Cardiac septum (tissue), 1 donor: ENCODE measurements at places on chromosomes 7 and 10.

DNA sequence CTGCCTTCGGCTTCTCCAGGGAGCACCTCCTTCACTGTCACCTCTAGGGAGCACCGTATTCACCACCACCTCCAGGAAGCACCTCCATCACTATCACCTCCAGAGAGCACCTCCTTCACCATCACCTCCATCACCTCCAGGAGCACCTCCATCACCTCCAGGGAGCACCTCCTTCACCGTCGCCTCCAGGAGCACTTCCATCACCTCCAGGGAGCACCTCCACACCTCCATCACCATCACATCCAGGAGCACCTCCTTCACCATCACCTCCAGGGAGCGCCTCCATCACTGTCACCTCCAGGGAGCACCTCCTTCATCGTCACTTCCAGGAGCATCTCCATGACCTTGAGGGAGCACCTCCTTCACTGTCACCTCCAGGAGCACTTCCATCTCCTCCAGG is 102.3 kb downstream of the DNAJB6 start:
- DNase-seq: peak; percentile 33

GRCh38 chr7:123864966-123865365 is 20.0 kb downstream of the HYAL4 start:
- no peak for DNase-seq

- DNase-seq: no peak
Measured at GRCh38 chr10:127878475-127879055, 14.2 kb downstream of the CLRN3 start.

DNA sequence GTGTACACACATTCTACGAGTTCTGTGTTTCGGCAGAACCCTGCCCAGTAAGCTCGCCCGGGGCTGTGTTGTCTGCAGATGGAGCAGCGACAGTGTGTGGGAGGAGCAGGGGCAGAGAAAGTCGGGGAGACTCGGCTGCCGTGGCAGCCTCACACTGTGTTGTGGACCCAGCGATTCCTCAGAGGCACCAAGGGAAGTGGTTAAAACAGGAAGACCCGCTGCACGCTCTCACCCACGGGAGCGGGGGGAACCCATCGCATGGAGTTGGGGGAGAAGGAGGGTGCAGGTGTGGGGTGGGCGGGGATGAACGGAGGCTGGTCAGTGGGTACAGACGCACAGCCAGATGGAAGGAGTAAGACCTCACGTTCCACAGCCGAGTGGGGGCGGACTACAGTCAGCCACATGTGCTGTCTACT is 250.2 kb downstream of the ELFN1 start:
- DNase-seq: no peak

GRCh38 chr7:107150375-107151073 is 18.3 kb upstream of the HBP1 start:
- DNase-seq: no peak

DNA sequence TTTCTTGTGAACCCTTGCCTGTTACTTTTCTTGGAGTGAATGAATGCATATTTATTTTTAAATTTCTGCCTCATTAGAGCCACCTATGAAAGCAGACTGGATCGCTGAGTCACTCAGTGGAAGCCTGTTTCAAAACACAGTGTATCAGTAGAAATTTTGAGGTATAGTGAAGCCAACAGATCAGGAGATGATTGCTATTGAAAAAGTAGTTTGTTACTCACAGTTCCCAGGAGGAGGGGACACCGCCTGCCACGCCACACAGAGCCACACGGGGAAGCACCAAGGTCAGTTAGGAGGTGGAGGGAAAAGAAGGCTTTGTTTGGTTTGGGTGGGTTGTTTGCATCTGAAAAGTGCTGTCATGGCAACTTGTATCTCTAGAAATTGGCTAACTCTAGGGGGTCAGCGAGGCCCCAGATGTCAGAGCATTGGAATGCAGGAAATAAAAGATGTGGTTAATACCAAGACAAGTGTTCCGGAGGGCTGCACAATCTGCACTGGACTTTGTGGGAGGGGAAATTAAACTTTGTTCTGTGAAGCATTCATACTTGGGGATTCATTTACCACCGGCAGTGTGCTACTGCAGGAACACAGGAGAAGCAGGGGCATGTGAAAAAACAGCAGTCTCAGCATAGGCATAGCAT is 106.4 kb upstream of the SDK1 start:
- DNase-seq: no peak

DNA sequence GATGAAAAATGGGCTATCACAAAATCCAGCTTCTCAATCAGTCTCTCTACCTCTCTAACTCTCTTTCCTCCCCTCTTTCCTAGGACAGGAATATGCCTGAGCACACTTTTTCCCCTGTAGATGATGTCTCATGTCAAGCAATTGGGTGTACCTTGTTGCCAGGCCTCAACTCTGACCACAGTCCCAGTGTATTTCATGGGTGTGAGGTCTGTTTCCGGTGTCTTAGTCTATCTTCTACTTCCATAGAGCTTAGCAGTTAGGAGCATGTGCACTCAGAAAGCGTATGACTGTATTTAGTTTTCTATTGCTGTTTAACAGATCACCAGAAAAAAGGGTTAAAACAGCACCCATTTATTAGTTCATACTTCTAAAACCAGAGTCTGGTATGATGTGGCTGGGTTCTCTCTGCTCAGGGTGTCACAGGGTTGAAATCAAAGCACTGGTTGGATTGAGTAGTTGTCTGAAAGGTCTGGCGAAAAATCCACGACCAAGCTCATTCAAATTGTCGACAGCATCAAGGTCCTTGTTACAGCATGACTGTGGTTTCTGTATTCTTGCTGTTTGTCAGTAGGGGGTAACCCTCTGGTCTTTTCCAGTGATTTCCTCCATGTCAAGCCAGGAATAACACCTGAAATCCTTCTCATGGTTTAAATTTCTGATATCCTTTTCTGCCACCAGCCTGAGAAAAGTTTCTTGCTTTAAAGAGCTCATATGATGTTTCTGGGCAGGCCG is 130.0 kb downstream of the THSD7A start:
- no peak for DNase-seq

DNA sequence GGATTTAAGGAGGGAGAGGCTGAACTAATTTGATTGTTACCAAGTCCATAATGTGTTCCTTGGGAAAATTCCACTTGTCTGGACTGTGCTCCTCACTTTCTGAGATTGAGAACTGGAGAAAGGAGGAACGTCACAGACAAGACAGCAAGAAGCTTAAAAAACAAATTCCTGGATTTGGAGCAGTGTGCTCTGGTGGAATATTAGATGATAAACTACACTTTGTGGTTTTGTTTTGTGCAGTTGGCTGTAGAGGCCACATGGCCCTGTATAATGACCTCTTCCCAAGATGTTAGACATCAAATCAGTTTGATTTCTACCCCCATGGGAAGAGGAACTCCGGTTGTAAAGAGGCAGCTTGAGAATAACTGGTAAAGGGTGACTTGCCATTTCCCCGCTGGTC is 421.3 kb upstream of the GALNT17 start:
- no peak for DNase-seq

DNA sequence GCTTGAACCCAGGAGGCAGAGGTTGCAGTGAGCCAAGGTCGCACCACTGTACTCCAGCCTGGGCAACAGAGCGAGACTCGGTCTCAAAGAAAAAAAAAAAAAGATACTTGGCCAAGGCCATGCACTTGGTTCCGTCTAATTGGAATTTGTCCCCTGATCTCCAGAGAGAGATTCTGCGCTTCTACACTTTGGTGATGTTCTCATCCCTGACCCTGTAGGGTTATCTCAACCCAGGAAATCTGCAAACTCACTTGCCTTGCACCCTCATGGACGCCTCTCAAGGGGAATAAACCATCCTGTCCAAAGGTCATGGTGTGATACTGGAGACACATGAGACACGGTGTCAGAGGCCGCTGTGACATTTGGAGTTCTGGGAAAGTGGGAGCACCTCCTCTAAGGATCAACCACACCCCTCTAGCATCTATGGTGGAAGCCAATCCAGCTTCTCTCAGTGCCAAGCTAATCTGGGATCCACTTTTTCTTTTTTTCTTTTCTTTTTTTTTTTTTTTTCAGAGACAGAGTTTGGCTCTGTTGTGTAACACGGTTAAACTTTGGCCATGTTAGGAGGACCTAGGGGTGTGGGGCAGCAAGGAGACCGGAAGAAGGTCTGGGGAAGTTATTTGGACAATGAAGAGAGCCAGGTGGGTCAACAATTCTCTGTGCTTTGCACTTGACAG is 7.8 kb upstream of the POR start:
- DNase-seq: no peak

DNA sequence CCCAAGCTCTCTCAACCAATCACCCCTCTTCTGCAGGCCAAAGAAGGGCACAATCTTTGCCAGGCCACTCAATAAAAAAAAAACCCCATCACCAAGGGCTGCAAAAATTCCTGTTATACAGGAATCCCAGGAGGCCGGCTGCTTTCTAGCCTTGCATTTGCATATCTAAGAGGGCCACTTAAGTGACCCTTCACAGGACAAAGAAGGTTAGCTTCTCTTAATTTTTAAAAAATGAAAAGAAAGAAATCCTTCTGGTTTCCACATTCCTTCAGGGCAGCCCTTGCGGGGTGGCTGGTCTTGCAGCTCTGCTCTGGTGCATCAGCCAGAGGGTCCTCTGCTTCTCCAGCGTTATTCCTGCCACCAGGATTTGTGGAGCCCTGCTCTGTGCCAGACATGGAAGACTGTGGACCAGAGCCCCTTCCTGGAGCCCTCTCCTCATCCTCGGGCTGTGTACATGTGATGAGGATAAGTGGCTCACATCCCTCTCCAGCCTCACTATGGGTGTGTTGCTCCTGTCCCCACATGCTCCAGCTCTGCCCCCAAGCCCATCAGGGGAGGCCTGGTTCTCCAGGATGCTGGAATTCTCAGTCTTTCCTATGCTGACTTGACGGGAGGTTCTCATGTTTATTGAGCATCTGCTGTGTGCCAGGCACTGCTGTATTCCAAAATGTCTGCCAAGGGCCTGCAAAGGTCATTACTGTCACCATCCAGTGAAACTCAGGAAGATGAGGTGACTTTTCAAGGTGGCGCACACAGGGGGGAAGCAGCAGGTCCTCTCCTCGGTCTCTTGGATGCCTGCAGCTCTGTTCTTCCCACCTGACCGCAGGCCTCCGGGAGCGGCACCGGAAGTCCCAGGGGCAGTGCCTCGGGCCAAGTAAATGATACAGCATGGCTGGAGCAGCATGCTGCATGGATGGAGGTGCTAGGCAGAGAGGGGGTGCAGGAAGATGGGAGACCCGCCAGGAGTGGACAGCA is 67.7 kb downstream of the ARHGAP22 start:
- peak; percentile 50 for DNase-seq

DNA sequence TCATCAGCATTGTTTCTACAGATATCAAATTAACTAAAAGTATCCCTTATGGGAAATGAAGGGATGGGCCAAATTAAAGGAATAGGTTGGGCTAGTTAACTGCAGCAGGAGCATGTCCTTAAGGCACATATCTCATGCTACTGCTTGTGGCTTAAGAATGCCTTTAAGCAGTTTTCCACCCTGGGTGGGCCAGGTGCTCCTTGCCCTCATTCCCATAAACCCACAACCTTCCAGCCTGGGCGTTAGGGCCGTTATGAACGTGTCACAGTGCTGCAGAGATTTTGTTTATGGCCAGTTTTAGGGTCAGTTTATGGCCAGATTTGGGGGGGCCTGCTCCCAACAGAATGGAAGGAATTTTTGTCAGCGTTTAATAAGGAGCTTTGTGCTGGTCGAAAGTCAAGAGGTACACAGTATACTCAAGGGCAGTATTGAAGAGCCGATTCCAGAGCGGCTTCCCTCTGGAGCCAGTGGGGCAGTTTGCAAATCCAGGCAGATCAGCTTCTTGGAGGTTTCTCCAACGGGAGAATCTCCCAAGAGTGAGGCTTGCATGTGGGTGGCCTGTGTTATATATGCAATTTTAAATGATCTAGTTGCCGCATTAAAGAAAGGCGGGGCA is 7.7 kb downstream of the PFKP start:
- no peak for DNase-seq

GRCh38 chr10:3631701-3632330 is 153.2 kb downstream of the KLF6 start:
- no peak for DNase-seq

- DNase-seq: no peak
Measured at GRCh38 chr7:20307119-20307518, 23.6 kb upstream of the ITGB8 start.

DNA sequence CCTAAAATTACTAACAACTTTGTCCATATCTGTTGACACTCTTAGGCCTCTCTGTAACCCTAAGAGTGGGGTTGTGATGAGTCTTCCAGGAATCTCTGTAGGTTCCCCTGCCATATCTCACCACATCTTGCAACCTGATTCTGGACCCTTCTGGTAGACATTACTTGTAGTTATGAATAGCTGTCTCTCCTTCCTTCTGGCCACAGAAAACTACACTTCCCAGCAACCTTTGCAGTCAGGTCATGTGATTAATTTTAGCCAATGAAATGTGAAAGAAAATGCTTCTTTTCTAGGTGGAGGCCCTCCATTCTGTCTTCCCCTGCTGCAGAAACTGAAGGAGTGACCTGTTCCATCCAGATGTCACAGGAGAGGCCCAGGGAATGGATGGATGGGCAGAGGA is 147.6 kb upstream of the AOAH start:
- no peak for DNase-seq

DNA sequence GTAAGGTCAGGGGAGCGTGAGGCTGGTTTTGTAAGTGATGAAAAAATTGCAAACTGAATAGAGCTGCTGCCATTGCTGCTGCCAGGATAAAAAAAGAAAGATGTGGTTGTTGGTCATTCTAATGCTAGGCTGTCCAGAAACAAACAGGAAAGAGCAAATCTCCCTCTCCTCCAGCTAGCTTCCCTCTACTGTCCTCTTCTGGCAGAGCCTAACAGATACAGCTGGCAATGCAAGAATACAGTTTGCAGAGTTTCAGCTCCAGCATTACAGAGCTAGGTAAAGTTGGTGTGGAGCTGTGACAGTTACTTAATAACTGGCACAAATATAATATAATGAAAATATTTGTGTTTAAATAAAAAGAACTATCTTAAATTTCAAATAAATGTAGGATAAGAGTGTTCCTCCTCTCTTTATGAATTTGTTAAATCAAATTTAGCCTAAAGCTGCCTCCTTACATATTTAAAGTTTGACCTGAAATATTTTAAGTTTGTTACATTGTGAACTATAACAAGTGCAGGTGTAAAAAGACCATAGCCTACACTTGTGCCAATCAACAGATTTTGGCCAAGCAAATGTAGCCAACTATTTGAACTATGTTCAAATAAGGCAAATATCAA is 407.7 kb downstream of the SH2D4B start:
- no peak for DNase-seq

DNA sequence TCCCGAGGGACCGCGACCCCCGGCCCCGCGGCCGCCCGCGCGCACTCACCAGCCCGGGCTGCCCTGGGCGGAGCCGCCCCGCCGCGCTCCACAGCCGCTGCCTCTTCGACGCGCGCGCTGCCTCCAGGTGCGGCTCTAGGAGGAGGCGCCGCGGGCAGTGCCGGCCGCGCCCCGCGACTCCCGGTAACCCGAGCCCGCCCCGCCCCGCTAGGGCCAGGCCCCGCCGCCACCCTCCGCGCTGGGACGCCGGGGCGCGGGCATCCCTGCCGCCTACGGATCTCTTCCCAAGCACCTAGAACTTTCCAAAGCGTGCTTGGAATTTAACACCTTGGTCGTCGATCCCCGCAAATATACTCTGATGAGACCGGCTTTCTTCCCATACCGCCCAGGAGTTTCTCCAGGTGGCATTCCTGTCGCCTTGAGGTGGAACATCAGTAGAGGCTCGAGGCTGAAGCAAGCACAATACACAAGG is at the start of gene SLC26A5:
SLC26A5 (minus strand) TSS at position 159 of the 472 bp plus-strand sequence. CDS start 24,693 bp downstream, outside the sequence.
- DNase-seq: no peak
